ENCODE measurements at places on chromosomes 16 and 17.

GRCh38 chr17:30244853-30245385 is 9.4 kb upstream of the SLC6A4 start:
- peak; percentile 44 for DNase-seq

DNA sequence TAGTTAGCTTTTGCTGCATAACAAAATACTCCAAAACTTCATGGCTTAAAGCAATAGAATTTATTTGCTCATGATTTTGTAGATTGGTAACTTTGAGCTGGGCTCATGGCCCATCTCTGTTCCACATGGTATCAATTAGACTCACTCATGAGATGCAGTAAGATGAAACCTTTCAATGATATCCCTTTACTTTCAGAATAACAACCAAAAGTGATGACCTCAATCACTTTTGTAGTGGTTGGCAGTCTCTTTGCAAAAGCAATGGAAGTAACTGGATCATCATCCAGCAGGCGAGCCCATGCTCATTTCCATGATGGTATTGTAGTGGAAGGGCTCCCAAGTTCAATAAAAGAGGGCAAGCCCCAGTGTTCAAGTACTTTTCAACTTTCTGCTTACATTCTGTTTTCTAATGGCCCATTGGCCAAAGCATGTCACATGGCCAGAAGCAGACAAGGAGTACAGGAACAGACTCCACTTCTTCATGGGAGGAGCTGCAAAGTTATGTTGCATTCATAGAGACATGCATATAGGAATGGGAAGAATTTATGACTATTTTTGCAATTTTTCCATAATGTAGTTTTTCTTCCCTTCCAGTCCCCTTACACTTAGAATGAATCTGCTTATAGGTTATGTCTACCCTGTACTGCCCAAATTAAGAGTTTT is 41.7 kb downstream of the EFCAB5 start:
- DNase-seq: no peak

DNA sequence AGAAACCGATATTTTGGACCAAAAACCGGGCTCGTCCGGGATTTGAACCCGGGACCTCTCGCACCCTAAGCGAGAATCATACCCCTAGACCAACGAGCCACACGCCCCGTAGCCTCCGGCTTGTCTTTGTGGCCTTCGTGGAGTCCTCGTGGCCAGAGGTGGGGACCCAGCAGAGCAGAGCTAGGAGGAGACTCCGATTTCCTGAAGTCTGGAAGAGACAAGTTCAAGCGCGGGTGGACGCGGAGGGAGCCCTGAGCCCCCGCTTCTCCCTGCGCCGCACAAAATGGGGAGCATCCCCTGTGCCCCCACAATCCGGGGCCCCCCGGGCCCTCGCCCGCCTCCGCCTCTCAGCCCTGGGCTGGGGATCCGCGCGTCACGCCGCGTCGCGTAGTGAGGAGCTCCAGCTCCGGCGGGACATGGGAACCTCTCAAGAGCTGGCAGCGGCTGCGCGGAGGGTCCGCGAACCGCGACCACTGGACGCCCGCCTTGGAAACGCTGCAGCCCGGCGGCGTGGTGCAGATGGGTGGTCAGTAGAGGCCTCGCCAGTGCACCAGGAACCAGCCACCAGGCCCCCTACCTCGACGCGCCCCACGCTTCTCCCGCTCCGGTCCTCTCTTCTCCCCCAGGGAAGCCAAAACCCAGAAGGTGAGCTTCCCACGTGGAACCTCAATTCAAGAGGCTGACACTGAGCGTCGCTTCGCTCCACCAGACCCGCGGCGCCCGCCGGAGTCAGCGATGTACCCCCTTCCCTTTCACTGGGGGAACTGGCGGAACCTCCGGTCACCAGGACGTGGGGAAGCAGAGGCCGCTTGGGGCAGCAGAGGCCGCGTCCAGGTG is 5.2 kb upstream of the OR1F1 start:
- peak; percentile 74 for DNase-seq

GRCh38 chr17:30716461-30717290 is 107.8 kb downstream of the CRLF3 start:
- no peak for DNase-seq

DNA sequence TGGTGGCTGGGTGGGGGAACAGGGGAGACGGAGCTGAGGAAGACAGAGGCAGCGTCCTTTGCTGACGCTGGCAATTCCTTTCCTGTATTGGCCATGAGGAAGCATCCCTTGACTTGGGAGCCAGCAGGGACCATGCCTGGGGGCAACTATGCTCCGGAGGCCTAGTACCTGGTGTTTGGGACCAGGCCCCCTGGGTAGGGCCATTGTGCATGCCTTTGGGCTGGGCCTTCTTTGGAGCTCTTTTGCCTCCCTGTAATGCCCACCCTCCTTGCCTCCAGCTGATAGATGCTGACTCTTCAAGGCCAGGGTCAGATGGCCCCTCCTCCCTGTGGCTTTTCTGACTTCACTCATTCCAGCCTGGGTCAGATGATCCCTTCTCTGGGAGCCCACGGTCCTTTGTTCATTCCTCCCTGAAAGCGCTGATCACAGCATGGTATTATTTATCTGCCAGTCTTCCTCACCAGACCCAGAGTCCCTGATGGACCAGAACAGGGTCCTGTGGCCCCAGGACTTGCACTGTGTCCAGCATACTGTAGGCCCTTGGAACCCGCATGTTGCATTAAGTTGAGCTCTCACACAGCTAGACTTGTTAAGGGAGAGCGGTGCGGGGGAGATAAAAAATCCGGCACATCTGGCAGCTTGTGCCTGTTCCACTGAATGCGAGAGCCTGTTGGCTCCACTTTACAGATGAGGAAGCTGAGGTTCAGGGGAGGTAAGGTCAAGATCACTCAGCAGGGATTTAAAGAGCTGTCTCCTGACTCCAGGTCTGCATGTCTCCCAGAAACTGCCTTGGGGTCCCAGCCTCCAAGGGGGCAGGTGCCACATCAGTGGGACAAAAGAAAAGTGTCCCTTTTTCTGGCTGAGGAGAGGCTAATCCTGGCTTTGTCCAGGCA is 2.9 kb downstream of the STARD3 start:
- DNase-seq: no peak

- no peak for DNase-seq
Observed at GRCh38 chr16:76386784-76387183, 109.6 kb downstream of the CNTNAP4 start.

GRCh38 chr17:17086585-17086984 is 44.3 kb downstream of the MPRIP start:
- DNase-seq: no peak

All from kidney capillary endothelial cell (primary cell).